ENCODE measurements at places on chromosomes 12 and 14.

DNA sequence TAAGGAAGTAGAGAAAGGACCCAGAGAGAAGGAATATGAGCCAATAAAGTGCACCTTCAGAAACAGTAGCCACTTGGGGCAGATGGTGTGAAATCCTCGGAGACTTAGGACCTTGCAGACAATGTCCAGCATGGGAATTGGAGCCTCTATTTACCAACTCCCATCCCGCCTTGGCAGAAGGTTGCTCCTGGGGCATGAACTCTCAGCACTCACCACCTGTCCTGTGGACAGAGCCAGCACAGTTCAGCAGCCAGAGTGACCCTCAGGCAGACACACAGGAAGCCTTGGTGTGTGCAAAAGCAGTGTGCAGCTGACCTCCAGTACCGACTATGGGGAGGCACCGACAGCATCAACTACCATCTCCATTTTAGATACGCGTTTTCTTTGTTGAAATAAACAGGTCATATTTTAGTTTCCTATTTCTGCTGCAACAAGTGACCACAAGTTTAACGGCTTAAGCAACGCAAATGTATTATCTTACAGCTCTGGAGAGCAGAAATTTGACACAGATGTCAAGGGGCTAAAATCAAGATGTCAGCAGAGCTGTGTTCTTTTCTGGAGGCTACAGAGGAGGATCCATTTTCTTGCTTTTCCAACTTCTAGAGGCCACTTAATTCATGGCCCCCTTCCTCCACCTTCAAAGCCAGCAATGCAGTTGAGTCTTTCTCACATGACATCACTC, 428.1 kb downstream of the MED13L start:
- DNase-seq = no peak

DNA sequence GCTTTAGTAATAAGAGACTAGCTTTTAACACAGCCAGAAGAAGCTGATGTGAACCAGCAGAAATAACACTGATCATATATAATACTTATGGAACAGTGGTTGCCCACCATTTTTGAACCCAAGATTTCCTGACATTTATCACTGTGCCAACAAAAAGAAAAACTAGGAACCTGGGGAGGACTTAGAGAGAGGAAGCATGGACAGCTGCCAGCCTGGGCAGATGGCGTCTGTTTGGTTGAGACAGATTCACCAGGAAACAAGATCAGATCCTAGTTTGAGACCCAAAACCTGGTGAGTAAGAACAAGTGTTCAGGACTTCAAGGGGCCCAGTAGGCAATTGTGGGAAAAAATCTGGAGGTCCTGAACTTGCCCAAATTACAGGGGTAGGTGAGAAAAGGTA, 95.3 kb downstream of the BICD1 start:
- no peak for DNase-seq

DNA sequence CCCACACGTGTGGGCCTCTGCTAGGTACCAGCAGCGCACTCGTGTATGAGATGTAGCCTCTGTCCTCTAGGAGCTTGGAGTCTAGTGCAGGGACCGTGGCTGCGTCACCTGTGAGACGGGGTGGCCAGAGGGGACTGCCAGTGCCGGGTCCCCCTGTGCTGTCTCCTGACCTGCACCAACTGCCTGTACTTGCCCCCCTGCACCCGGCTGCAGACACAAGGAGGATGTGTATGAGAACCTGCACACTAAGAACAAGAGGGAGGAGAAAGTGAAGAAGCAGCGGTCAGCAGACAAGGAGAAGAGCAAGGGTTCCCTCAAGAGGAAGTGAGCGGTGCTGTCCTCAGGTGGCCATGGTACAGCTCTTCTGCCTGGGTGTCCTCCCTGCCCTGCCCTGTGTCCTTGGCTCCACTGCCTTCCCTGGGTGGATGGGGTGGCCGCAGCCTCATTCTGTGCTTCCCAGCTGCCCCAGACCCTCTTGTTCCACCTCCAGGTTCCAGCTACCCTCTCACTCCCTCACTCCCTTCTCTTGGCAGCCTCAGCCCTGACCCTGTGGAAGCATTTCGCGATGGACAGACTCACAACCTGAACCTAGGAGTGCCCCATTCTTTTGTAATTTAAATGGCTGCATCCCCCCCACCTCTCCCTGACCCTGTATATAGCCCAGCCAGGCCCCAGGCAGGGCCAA, 9.6 kb downstream of the PTPN6 start:
- peak; percentile 54 for DNase-seq

- no peak for DNase-seq
These were observed 2.3 kb upstream of the CLEC4C start for GRCh38 chr12:7749442-7749841.

DNA sequence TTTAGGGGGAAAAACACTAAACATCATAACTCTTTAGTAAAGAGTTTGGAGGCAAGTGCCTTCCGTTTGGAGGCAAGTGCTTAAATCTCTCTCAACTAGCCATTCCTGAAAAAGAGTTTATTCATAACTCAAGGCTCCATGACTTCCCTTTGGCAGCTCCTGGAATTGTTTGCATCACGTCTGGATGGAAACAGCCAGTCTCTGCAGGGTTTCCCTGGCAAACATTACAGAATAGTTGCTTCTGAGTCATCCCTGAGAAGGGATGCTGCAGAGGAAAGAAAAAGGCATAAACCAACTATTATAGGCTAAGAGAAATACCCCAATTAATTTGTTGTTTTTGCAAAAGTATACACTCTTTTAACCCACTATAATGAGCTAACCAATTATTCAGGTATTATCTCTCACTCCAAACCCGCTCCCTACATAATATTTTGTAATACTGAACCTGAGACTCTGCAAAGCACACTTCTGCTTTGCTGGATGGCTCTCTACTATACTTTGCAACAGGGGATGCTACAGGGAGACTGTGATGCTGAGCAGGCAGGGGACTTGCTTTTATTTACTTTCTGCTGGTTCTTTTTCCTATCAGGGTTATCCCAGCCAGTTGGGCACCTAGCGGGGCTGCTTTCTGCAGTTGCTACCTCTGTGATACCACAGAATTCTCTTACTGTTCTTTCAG, 497.7 kb downstream of the FUT8 start:
- no peak for DNase-seq

- no peak for DNase-seq
These were observed 128.2 kb upstream of the RTL1 start for GRCh38 chr14:101031721-101032120.

DNA sequence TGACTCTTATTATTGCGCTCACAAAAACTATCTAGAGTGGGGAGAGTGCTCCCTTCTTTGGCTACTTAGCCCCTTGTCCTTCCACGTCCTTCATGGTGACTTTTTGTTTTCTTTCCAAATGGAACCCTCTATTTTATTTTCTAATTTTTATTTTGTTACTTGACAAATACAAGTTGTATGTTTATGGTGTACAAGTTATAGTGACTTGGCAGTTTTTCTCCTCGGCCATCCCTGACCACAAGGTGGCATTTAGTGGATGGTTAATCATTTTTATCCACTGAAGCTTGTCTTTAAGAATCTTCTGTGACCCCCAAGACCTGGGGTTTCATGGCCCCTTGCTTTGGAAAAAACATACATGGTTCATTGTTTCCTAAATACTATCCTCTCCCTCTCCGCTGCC, 70.1 kb downstream of the NKX2-1 start:
- DNase-seq = no peak

DNA sequence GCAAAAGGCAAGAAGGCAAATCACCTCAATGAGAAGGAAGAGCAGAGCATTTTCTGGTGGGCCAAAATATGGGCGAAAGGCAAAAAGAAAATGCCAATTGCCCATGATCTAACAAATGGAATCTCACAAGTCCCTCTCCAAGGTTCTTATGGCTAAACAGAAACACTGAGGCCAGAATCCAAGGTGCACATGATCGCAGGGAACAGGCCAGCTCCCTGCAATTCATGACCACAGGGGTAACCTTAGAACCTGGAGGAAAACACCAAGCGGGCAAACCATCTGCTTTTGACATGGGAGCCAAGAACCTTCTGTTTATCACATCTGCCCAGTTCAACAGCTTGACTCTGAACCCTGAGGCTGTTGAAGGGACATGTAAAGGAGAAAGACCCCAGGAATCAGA, 60.0 kb downstream of the NT5DC3 start:
- DNase-seq = no peak

- no peak for DNase-seq
These were observed 139.5 kb upstream of the AMIGO2 start for GRCh38 chr12:47219243-47219642.

GRCh38 chr12:57616383-57617101, 5.3 kb downstream of the ARHGEF25 start:
- DNase-seq = no peak

DNA sequence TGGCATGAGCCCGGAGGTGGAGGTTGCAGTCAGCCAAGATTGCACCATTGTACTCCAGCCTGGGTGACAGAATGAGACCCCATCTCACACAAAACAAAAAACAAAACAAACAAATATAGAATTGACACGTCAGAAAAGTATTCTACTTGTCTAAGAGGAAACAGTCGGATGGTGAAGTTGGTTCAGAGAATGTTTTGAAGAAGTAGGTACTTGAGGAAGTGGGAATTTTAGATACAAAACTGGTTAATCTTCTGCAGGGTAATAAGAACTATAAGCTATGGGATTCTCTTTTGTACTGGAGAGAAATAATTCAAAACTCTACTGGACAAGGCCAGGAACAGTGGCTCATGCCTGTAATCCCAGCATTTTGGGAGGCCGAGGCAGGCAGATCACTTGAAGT, 14.6 kb upstream of the TCTN1 start:
- DNase-seq = no peak

- no peak for DNase-seq
These were observed 4.3 kb upstream of the OTX2 start for GRCh38 chr14:56814519-56814959.

DNA sequence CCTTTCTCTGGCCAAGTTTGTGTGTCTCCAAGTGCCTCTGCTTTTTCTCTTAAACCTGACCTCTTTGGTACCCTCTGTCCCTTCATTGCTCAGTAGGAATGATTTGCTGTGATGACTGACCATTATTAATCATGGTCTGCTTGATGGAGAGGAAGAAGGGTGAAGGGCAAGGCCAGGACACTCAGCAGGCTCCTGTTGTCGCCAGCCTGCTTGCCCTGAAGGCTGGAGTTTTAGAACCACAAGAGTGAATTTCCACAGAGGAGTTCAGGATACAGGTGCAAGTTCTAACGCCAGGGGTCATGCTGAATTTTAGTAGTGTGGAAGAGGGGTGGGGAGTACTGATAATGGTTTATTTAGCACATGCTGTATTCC, 2.8 kb upstream of the ITGA5 start:
- no peak for DNase-seq

GRCh38 chr14:55904086-55904485, 214.1 kb upstream of the PELI2 start:
- no peak for DNase-seq

GRCh38 chr12:42677461-42677860, 87.9 kb upstream of the PRICKLE1 start:
- no peak for DNase-seq

GRCh38 chr14:47278233-47278842, 397.1 kb downstream of the MDGA2 start:
- peak; percentile 66 for DNase-seq

DNA sequence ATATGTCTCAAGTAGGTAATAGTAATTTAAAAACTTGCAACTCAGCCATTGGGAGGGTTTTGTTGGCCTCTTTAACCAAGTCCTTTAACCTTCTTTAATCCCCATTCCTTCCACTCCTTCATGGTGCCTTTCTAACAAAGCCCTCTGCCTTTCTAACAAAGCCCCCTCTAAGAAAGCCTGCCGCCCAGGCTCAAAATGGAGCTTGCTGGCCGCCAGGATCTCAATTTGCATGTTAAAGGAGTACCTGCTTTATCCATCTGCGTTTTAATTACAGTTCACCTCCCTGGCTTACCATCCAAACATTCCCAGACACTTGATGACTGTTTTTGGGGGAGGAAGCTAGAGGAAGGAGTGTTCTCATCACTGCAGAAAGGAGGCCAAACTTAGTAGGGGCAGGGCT, 183.4 kb downstream of the PTPN11 start:
- DNase-seq = no peak

- no peak for DNase-seq
These were observed 42.4 kb upstream of the IGF1 start for GRCh38 chr12:102522768-102523167.

- no peak for DNase-seq
These were observed 81.1 kb downstream of the MAP1LC3B2 start for GRCh38 chr12:116640281-116640680.

Data from stimulated activated CD8-positive, alpha-beta memory T cell treated with anti-CD3 and anti-CD28 coated beads, Interleukin-4, amount 100 ng/mL, for 48 hours (primary cell).